CD4-positive, alpha-beta memory T cell (primary cell): ENCODE measurements at places on chromosomes 3 and 15. TPM values are rescaled to one million over a fixed set of nuclear protein-coding genes. Genes with fewer than 3 reads are reported as not detected.

DNA sequence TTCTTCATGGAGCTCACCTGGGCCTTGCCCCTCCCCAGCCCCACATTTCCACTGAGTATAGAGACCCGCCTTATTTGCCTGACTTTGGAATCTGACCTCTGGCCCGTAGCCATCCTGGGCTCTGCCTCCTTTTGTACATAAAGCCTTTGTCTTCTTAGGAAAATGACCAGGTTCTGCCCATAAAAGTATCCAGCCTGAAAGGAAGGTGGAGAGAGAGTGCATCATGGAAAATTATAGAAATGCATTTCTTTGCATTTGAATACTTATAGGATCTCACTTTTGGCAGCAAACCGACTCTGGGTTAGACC lies 3.6 kb upstream of the SH2D7 start:
- no peak for DNase-seq

DNA sequence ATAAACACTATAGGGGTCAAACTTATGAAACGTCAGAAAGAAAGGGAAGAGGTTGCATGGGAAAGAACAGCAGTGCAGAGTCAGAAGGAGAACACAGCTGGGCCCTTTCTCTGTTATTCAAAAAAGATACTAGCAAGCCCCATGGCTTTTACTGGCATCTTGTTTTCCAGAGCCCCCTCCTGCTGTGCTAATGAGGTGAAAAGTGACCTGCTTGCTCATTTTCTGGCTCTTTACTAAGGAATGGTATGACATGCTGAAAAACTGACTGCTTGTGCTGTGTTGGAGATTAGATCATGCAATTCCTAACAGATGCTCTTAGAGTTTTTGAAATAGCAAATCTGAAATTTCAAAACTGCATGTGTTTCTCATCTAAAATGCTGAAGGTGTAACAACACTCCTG lies 541.6 kb upstream of the ALCAM start:
- no peak for DNase-seq

DNA sequence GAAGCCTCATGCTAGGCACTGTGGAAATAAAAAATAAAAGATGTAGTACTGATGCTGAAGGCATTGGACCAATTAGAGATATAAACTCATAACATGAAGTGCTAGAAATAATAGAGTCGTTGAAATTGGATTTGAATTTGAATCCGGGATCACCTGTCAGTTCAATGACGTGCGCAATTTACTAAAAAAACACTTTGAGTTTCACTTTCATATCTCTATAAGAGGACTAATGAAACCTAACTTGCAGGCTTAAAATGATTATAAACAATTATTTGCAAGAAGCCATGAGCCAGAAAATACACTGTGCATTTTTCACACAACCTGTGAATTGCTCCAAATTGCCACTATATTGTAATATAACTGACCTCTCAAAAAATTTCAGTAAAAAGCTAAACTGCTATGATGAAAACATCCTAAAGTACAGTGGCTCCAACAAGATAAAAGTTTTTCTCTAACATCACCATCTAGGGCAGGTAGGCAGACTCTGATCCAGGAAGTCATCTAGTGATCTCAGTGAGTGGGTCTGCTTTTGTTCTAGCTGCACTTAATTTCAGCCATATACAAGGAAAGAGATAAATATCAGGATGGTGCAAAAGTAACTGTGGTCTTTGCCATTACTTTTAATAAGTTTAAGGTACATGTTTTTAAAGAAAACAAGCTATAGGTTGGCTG lies 440.2 kb downstream of the CNTN6 start:
- no peak for DNase-seq

DNA sequence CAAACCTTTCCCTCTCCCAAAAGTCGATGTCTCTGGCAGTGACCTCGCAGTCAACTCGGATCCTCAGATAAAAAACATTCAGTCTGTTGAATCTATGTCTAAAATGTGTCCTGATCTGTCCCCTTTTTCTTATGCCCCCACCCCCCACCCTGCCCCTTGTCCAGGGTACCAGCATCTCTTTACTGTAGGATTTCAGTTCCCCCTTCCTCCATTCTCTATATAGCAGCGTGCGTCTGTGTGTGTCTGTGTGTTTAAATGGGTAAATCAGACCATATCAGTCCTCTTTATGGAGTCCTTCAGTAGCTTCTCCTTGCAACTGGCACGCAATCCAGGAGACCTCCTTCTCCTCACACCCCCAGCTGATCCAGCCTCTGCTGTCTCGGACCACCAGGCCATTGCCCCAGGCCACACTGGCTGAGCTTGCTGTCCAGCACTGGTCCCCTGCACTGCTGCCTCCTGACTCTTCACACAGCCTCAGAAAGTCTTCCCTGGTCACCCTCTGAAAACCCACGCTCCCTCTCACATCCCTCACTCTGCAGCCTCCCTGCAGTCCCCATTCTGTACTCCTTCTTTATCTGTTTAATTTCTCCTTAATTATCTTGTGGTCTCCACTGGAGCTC lies 1.5 kb downstream of the LRRK1 start:
- DNase-seq, result no peak

DNA sequence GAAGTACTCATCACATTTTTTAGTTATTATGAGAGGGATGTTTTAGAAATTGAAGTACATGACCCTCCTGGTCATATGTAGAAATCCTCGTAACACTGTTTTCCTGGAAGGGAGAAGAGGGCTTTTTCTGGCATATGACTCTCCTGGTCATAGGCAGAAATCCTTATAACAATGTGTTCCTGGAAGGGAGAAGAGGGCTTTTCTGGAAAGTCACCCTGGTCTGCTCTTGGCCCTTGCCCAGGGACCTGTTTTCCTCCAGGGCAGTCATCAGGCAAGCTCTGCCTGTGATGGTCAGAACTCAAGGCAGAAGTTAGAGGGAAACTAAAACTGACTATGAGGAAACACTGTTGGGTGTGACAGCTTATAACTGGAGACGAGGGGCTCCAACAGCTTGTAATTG lies 27.7 kb downstream of the LAMP3 start:
- DNase-seq, result no peak

DNA sequence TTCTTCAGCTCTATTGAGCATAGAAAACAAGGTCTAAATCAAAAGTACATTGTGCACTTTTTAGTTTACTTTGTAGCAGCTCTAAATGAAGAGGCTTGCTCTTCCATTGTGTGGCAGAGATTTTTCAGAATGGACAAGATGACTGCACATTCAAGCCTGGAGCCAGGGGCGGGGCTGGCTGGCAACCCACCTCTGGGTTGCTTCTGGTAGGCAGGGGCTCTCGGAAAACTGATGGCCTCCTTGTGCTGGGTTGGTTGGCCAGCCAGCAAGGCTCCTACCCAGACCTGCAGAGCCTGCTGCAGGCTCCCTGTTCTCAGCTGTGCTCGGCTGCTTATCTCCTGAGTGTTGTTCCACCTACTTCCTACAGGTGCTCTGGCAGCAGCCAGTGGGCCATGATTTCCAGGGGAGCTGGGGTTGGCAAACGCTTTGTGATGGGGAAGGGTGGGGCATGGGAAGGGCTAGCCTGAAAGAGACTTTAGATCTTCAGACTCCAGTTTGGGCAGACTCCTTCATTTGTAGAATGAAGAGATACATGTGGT lies 8.8 kb downstream of the BSN start:
- DNase-seq, result no peak

DNA sequence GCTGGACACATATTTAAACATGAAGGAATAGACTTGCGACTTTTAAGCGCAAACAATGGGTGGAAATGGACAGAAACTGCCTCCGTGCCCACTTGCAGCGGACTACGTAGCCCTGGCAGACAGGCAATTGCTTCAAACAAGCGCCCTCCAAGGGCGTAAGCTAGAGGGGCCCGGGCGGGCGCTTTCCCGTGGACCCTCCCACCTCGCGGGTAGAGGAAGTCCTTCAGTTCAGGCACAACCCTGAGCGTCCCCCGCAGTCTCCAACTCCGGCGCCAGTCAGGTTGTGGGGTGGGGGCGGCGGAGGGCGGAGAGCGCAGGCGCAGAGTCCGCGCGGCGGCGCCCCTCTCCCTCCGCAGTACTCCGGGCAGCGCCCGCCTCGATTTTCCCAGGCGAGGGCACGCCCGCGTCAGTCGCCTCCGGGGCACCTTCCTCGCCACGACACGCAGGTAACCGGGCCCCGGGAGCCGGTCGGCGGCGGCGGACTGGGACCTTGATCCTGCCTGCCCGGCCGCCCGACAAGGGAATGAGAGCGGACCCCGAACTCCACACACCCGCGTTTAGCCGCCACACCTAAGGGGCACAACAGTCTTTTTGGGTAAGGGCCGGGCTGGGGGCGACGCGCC lies at the start of gene SLC35G2:
TSS of gene SLC35G2 (plus strand) at position 358 of the 623 bp plus-strand sequence. CDS start 35,335 bp downstream, outside the sequence.
- DNase-seq, result peak; percentile 18

- DNase-seq, result no peak
These were observed 164.1 kb downstream of the ARRDC4 start for GRCh38 chr15:98124581-98124980.

DNA sequence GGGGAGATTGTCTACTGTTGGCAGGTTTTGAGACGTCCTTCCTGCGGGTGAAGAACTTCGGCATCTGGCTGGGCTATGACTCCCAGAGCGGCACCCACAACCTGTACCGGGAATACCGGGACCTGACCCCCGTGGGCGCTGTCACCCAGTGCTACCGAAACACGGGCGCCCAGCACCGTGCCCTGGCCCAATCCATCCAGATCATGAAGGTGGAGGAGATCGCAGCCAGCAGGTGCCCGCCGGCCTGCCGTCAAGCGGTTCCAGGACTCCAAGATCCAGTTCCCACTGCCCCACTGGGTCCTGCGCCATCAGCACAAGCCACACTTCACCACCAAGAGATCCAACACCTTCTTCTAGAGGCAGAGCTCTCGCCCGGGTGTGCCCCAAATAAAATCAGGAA lies 194.9 kb upstream of the EPHA6 start:
- DNase-seq, result no peak

- DNase-seq, result no peak
These were observed 21.0 kb downstream of the CSRNP1 start for GRCh38 chr3:39132096-39133092.

DNA sequence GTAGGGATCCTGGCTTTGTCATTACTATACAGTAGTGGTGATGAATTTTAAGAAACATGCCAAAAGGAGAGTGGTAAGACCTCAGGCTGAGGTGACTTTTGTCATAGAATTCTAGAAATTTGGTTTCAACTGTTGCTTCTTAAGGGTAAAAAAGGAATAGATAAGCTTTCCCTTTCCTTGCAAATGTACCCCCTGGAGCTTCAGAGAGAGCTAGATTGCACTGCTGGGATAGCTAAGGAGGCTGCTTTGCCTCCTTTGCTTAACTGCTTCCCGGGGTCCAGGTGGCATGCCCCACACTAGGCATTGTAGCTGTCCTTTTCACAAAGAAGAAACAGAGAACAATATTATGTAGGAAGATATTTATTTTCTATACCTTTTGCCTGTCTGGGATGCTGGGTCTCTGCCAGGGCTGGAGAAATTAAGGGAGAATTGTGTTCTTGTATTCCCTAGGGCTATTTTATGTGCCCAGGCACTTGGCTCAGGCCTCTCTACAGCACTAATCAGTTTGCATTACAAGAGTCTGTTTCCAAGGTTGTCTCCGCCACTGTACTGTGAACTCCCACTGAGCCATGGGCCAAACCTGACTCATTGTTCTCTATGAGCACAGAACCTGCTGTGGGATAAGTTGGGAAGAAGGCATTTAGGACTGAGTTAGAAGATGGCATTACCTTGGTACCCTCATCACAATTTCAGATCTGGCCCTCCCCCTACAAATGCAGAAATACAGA lies 460.0 kb downstream of the PDCD6IP start:
- DNase-seq, result no peak

GRCh38 chr3:62559831-62560445 lies 186.6 kb upstream of the FEZF2 start:
- DNase-seq, result no peak

DNA sequence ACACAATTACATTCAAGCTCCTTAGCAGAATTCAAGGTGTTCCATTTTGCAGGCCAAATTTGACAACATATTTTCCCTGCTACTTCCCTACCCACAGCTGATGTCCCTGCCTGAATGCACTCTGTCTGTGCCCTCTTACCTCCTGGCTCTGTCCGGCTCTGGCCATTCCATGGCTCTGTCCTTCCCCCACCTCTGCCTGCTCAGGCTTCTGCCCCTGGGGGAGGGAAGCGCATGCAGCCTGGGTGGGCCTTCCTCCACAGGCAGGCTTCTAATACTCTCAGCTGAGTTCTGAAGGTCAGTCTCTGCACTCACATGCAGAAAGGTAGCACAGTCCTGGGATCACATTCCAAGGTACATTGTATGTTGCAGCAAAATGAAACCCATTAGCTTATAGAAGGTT lies 113.6 kb upstream of the CACNA2D3 start:
- DNase-seq, result no peak

DNA sequence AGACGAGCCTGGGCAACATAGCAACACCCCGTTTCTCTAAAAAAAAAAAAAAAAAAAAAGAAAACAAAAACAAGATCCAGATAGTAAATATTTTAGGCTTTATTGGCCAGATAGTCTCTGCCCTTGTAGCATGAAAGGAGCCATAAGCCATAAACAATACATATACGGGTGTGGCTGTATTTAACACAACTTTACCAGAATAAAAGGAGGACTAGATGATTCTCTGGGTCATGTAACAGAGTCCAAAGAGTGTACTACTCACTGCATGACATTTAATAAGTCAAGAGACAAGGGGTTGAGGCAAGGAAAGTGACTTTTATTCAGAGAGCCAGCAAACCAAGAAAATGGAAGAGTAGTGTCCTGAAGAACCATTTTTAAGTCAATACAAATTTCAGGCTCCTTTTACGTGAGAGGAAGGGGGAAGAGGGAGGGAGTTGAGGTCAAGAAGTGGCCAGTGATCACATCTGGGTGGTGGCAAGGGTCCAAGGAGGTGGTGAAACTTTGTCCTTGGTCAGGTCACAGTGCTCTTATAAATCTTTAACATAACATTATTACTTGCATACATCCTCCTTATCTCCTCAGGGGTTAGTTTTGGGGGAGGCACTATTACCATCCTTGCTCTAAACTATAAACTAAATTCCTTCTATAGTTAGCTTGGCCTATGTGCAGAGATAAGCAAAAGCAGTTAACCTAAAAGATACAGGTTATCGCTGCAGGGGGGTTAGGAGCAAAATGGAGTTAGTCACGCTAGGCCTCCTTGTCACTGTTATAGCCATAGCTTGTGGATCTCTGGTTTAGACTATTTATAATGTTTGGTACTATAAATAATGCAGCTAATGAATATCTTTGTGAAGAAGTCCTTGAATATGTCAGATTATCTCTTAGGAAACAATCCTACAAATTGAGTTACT lies 46.1 kb downstream of the METTL6 start:
- no peak for DNase-seq

GRCh38 chr15:82081914-82082762 lies 36.3 kb upstream of the MEX3B start:
- DNase-seq, result no peak

DNA sequence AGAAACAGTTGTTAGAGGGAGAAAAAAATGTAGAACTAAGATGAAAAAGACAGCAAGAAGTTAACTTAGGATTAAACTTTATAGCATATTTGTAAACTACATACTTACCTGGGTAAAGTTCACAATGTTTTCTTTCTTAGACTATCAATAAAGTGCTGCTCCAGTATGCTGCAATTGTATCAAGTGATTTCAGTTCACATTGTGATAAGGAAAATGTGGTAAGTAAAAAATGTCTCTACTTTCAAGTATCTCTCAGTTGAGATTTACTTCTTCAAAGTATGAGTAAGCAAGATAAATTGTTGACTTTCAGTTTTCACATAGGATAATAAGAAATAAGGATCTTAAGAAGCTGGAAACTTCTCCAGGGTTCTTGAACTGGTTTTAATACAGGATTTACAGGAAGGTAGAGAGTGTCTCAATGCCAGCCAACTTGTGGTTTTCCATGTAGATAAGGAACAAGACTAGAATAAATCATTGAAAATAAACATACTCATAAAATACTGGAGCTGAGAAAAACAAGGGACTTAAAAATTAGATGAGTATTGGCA lies 528.8 kb downstream of the UNC13C start:
- DNase-seq, result no peak

The CRYBG3 gene
- 12.3 TPM for total RNA-seq

The SPINT1 gene
- 3.8 TPM for total RNA-seq

The ATP13A5 gene
- not detected for total RNA-seq

The COL6A5 gene
- total RNA-seq, result not detected

The BFSP2 gene
- not detected for total RNA-seq
